ENCODE measurements at places on chromosomes 2 and 18.

DNA sequence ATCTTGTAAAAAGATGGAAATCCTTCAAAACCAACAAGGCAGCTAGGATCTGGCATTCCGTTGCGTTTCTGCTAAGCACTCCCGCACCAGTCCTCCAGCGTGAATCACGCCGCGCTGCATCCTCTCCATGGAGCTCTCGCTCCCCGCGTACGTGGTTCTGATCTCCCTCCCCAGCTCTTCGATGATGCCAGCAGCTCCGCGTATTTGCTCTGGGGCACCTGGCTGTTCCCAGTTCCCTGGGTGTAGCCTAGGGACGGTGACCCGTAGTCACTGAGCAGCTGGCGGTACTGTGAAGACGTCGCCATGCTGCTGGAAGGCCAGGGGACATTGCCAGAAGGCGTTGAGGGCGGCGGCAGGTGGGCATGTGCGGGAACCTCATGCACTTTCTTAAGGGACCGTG, 407.5 kb downstream of the RNF144A start:
- no peak for DNase-seq

- no peak for DNase-seq
Measured at GRCh38 chr2:33059471-33060156, 112.9 kb downstream of the LTBP1 start.

- DNase-seq = no peak
Measured at GRCh38 chr2:238591732-238592131, 165.0 kb downstream of the ASB1 start.

- DNase-seq = no peak
Measured at GRCh38 chr2:219123356-219124135, 37.1 kb downstream of the NHEJ1 start.

GRCh38 chr2:220259662-220260061, 632.2 kb downstream of the SLC4A3 start:
- DNase-seq = no peak

GRCh38 chr2:88874063-88874657, 182.7 kb downstream of the RPIA start:
- no peak for DNase-seq

Measured in NCI-H187 (cell line).